ELF-1 (cell line): ENCODE measurements at places on chromosomes 11 and 22.
A peak's percentile ranks its signal among the peaks of the same experiment; 100 is the strongest.

DNA sequence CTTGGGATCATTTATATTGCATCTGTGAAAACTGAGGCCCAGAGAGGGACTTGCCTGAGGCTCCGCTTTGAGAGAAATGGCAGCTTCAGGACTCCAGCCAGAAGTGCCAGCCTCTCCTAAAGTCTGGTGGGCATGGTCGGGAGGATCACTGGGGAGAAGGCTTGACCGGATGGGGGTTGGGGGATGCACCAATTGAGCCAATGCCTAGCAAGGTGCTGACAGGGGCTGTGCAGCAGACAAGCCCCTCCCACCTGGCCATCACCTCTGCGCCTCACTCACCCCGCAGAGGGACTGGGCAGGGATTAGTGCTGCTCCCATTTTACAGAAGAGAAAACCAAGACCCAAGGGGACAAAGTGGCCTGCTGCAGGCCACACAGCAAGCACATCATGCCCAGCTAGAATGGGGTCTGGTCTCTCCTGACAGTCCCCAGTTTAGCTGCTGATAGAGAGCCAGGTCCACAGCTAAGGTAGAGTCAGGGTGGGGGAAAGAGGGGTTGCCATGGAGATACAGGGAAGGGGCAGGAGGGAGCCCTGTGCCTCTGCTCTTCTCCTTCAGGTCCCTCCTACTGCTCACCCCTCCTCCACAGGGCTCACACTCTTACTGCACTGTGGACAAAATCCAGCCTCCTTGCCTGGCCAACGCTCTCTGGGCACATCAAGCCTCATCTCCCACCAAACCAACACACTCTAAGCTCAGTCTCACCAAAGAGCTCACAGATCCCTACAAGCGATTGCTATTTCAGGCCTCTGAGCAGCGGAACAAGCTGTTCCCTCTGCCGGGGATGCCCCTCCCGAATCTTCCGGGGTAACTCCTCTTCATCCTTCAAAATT is 29.5 kb downstream of the TEF start:
- no peak for DNase-seq

DNA sequence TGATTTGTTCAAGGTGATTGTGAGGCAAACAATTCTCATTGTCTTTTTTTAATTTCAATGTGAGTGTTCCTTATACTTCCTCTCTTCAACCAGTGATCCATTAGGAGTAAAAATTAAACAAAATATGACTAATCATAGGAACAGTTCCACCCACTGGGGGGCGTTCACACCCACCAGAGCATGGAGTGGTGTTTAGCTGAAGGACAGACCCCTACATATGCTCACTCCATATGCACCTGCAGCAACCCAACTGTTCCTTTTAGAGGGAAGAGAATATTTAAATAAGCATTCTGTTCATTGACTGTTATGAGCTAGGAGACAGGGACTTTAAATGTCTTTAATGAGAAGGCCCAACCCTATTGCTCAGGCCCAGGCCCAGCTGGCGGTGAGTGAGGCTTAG is 78.7 kb upstream of the DRD2 start:
- no peak for DNase-seq

DNA sequence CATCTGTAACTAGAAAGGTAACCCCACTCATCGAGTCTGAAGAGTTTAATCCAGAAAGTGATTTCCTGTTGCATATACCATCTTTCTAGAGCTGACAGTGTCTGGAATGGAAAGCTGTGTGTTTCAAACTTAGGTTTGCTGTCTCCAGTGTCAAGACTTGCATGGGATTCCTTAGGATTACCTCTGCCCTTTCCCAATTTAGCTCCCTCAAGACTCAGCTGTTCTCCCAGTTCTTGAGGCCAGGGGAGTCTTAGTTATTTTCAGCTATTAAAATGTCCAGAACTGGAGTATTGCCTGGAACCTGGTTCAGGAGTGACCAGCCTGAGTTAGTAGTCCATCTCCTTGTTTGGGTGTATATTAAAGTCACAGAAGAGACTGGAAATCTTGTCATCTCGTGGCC is 25.0 kb upstream of the LDHA start:
- DNase-seq = no peak

DNA sequence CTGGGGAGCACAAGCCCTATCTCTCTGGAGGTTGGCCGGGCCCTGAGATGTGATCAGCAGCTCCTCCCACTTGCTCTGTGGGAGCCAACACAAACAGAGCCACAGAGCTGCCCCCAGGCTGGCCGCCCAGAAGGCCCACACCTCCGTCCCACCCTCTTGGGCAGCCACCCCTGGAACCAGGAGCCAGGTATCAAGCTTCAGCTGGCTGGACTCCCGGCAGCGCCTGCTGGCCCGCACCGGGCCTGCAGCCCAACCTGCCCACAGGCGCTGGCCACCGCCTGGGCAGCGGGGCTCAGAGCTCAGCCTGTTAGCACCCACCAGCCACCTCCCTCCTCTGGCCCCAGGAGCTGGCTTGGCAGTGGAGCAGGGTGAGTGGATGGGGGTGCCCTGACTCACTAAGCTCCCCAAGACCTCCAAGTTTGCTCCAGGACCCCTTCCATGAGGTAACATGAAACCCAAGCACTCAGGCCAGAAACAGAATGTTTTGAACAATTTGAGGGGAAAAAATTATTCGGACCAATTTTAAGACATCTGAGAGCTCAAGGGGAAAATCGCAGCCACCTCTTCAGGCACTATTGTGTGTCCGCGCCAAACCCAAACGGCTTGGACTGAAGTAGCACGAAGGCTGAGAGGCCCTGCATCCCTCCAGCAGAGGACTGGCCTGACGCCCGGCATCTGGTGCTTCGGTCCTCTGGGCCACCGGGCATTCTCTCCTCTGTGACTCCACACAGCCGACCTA is 450.8 kb downstream of the SOX6 start:
- DNase-seq = peak; percentile 10

DNA sequence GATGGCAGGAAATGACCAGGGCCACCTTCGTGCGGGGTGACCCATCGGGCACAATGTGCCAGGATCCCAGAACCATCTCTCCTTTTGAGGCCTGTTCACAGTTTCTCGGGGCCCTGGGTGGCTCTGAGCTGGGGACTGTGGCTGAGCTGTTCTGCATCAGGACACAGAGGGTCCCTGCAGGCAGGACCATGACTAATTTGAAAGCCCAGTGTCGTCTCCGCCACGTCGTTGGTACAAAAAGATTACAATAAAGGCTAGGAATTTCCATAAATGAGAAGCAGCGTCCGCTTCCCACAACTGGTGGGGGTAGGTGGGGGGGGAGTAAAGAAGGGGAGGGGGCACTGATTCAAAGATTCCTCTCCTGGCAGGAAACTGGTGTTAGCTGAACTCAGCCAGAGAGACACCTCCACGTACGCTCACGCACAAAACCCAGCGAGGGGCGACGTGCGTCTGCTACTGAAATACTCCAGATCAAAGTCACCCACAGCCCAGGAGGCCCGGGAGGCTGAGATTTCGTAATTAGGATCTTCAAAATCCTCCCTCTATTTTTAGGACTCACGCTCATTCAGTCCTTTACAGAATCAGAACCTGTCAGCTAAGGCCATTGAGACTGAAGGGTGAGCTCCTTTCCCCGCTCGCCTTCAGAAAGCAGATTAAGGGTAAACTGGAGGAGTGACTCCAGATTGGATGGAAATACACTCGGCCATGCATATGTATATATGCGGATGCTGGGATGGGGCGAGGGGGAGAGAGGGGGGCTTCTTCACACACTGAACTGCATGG is 11.0 kb downstream of the MN1 start:
- DNase-seq = peak; percentile 22

DNA sequence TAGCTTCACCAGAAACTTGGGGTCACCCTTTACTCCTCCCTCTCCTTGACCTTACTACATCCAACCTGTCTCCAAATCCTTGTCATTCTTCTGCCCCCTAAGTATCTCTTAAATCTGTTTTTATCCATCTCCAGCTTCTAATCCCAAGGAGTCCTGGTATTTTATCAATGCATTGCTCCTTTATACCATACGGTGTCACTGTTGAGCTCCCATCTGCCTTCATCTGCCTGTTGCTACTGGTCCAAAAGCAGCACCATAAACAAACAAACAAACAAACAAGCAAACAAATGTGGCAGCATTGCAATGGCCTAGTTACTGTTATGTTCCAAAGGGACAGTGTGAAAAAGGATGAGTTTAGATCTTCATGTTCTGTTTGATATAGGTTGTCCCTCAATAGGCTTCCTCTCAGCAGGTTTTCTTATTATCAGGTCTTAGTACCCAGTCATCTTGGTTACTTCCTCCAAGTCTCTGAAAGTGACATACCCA is 34.2 kb downstream of the DNHD1 start:
- peak; percentile 55 for DNase-seq

GRCh38 chr11:19121646-19122045 is 4.7 kb downstream of the ZDHHC13 start:
- no peak for DNase-seq

DNA sequence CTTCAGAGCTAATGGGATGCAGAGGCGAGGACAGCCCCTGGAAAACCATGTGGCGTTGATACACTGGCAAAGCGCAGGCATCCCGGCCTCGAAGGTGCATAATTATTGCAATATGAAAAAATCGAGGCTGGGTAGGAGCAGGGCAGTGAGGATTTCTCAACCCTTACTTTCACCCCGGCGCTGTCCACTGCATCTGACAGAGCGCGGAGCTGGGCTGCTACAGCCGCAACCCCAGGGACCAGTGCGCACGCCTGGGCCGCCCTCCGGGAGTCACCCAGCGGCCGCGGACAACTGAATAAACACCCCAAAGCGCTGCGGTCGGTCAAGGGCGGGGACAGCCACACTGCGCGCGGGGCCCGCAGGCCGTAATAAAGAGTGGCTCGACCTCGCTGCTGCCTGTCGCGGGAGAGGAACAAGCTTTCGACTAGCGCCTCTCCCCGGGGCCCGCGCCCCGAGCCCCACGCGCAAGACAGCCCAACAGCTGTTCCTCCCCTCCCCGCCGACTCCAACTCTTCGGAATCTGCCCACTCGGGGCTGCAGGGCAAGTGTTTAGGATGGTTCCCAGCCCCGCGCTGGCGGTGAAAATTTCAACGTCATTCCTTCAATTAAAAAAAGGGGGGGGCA is 3.6 kb upstream of the WT1 start:
- peak; percentile 41 for DNase-seq

- DNase-seq = no peak
Observed at GRCh38 chr11:17135916-17136683, 58.6 kb upstream of the RPS13 start.

- DNase-seq = no peak
Observed at GRCh38 chr11:117980280-117980679, 5.9 kb upstream of the IL10RA start.

- DNase-seq = no peak
Observed at GRCh38 chr11:64379160-64379559, 20.2 kb downstream of the RPS6KA4 start.

GRCh38 chr11:29125606-29126005 is 891.2 kb downstream of the KCNA4 start:
- no peak for DNase-seq

DNA sequence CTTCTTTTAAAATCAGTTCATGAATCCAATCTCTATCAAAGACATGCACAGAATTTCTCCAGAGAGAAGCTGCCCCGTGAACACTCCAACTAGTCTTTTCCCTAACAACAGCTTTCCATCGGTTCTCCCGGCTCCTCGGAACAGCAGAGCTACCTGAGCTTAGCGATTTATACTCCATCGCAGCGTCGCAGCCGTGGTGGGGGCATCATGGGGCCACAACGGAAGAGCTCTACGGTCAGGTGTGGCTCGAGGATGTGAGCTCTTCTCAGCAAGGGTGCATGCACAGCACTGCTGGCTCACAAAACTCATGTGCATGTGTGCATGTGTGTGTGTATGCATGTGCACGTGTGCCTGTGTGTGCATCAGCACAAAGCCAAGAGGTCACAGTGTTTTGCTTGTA is 11.7 kb upstream of the MOB2 start:
- DNase-seq = no peak

DNA sequence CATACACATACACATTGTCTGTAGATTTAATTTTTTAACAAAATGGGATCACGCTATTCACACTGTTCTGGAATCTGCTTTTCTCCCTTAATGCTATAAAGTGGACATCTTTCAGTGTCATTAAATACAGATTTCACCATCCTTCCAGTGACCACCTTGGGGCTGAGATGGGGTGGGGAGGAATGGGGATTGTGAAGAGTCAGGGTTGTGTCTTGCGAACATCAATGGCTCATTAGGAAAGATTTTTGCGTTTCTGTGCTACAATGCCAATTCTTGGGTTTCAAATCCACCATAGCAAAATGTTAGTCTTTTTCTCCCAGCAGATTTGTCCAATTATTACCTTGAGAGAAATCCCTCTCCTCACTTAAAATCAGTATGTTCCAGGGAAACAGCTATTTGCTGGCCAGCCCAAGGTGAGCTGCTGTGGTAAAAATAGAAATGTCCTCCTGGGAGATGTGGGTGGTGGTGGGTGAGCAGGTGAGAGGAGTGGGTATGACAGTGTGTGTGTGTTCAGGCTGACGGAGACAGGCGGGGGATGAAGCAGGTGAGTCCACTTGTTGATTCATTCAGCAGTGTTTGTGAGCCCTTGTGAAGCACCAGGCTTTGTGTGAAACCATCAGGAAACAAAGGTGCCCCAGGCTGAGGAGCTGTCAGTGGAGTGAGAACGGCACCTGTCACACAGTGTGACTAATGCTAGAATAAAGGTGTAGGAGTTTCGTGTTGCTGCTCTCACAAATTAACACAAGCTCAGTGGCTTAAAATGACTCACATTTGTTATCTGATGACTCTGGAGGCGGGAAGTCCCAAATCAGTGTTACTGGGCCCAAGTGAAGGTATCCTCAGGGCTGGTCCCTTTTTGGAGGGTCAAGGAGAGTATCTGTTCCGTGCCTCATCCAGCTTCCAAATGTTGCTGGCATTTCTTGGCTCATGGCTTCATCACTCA is 1.7 kb upstream of the CBX6 start:
- DNase-seq = peak; percentile 51

DNA sequence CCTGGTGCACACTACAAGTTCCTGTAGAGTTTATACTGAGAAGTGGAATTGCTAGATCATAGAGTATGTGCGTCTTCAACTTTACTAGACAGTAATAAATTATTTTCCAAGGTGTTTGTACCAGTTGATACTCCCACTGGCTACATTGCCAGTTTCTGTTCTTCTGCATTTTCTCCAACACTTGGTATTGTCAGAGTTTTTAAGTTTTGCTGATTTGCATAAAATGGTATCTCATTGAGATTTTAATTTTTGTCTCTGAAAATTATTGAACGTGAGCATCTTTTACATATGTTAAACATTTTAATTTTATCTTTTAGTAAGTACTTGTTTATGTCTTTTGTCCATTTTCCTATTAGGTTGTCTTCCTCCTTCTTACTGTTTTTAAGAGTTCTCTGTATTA is 7.3 kb downstream of the TBCEL start:
- no peak for DNase-seq

- no peak for DNase-seq
Observed at GRCh38 chr22:32518381-32518780, 43.8 kb downstream of the FBXO7 start.
